ENCODE measurements at places on chromosomes 1 and 21. TPM values are rescaled to one million over a fixed set of nuclear protein-coding genes. Genes with fewer than 3 reads are reported as not detected.
A peak's percentile ranks its signal among the peaks of the same experiment; 100 is the strongest.

RGS7 gene
- total RNA-seq = 2.0 TPM

ST6GALNAC3 gene
- 11.2 TPM for total RNA-seq

BCL2L15 gene
- 0.53 TPM for total RNA-seq

ATP6V1G3 gene
- not detected for total RNA-seq

CRNN gene
- not detected for total RNA-seq

FMOD gene
- not detected for total RNA-seq

LRIF1 gene
- 12.8 TPM for total RNA-seq

PDZK1 gene
- total RNA-seq = not detected

CHI3L1 gene
- total RNA-seq = not detected

PTPRU gene
- 45.5 TPM for total RNA-seq

TAS1R3 gene
- total RNA-seq = 0.28 TPM

NBPF6 gene
- total RNA-seq = not detected

KCNK1 gene
- 9.9 TPM for total RNA-seq

GRCh38 chr1:33633019-33633801 is 160.8 kb downstream of the ZSCAN20 start:
- DNase-seq = peak; percentile 91

- no peak for DNase-seq
Measured at GRCh38 chr1:153663211-153663610, 4.7 kb downstream of the SNAPIN start.

DNA sequence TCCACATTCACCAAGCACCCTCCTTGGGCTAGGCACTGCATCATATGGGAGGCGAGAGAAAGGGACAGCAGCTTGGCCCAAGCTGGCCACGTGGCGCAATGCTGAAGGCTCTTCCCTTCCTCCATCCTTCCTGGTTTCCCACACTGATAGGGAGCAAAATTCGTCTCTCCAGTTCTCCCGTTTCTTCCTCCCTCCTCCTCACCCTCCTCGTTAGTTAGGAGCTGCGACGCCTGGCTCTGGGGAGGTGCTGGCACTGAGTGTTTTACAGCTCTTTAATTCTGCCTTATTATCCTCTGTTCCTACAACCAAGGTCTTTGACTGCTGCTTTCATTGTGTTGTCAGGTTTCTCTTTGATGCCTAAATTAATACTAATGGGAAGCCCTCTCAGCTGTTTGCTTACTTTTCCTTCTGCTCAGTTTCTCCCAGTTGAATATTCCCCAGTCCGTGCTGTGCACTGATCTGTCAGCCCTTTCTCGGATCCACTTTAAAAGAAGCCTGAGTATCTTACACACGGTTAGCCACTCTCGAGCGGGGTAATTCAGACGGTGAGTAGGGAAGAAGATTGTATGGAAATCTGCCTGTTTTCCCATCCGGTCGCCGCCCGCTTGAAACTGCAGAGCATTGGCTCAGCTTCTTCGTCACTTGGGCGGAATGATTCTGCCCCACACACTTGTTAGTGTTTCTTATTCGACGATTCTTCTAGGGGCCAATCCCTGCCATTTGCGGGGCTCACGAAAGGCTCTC is 56.2 kb upstream of the SMYD2 start:
- DNase-seq = peak; percentile 56

DNA sequence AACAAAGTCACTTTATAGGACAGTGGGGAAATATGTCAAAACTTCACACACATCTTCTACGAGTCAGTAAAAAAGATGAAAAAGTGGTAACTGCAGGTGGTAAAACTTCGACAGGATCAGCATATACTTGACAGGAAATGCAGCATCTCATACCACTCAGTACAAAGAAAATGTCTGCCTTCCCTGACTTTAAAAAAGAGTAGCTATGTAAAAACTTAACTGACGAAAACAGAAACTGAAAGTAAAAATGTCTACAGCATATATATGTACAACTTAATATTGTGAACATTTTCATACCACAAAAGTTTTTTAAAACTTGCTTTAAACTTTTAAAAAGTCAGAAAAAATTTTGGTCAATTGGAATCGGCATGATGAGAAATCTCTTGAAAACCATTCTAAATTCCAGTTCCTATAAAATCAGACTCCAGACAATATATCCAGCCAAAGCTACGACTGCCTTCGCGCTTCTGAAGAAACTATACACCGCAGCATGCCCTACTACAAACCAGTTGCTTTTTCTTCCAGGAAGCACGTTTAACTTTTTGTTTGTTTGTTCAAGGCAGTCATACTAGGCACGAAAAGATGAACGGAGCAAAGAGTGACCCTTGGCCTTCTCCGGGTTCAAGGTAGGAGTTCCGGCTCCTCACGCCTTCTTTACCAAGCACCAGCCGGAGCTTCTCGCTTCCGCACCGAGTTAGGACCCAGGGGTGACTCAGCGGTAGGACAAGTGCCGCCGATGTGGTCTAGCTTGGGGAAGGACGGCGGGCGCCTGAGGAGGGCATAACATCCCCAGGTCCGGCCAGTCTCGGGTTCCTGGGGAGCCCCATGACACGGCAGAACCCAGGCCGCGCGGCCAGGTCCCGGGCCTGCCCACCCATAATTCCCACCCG is 612 bp downstream of the PSMA5 start:
- DNase-seq = no peak

GRCh38 chr1:12511516-12512468 is 106.2 kb downstream of the DHRS3 start:
- DNase-seq = no peak

DNA sequence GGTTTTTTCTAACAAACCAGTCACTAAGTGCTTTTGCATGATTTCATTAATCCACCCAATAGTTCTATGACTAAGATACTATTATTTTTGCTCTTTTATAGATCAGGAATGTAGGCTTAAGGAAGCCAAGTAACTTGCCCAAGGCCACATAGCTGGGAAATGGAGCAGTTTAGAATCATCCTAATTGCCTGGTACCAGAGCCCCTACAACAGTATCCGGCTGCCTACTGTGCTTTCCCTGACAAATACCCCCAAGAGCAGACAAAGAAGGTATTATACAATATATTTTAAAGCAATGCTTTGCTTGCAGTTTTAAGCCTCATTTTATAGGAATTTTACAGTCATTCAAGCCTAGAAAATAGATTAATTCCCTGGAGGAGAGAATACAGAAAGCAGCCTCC is 45.5 kb upstream of the RASAL2 start:
- DNase-seq = no peak

DNA sequence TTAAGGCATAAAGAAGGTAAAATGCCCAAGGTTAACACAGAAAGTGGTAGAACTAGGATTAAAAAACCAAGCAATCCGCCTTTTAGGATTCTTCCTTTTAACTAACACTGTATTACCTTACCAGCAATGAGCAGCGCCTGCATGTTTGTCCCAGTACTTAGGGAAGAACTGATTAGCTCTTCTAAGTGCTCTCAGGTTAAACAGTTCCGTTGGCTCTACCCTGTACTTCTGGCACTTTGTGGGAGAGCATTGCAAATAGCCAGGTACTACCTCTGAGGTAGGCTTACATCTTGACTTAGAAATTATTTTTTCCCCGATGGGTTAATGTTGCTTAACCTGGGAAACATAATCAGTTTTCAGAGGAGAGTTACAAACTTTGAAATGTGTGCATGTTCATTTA is 21.5 kb downstream of the DHX9 start:
- DNase-seq = no peak

GRCh38 chr21:24217151-24217550 is 1390.1 kb downstream of the MRPL39 start:
- DNase-seq = no peak

DNA sequence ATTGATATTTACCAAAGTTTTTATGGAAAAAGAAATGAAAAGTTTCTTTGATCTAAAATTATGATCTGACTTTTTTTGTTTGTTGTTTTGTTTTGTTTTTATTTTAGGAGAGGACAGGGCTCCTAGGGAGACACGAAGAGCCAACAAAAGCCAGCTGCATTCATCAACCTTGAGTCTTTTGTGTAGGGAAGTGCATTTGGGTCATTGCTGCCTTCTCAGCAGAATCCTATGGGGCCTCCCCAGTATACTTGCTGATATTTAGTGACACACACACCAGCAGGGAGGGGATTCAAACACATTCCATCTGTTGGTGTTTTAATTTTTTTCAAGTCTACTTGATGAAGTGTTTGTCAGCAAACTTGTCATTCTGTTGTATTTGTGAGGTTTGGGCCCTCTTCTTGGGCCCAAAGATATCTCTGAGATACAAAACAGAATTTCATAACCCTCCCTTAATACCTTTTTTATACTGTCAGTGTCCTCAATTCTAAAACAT is 203.5 kb downstream of the NTNG1 start:
- DNase-seq = no peak

- no peak for DNase-seq
Measured at GRCh38 chr1:52892424-52893215, 28.9 kb downstream of the ECHDC2 start.

DNA sequence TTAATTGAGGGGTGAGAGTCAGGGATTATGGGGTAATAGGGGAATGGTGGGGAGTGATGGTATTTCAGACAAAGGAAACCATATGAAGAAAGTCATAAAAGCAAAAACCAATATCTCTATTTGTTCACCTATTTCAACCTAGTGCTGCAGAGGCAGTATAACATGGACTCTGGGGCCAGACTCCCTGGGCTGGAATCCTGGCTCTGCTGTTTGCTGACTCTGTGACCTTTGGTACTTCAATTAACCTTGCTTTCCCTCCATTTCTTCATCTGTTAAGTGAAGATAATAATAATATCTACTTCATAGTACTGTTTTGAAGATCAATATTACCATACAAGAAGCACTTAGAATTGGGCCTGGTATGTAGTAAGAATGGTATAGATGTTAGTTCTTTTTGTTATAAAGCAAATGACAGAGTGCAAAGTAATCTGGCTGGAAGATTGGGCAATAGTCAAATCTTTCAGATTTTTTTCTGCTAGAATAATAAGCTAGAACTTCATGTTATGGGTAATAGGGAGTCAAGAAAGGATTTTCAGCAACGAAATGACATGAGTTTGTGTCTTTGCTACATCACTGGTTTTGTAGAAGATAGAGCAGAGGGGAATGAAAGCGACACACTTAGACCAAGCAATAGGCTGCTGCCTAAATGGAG is 9.0 kb downstream of the EPHX4 start:
- no peak for DNase-seq

DNA sequence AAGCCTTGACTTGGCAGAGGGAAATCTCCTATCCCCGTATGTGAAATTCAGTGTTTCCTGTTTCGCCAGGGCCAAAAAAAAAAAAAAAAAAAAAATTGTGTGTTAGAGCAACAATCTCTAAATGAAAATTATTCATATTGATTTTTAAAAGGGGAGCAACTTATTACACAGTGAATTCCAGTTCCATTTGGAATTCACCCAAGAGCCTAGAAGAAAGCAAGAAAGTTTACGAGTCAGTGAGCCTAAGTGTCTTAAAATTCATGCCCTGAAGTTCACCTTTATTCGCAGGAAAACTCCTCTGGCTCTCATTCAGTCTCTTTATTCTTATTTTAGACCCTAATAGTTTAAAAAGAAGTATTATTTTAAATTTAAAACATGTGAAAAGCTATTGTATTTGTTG is 42.1 kb upstream of the HUNK start:
- no peak for DNase-seq

- DNase-seq = no peak
Measured at GRCh38 chr21:36430841-36431240, 45.6 kb downstream of the CHAF1B start.

DNA sequence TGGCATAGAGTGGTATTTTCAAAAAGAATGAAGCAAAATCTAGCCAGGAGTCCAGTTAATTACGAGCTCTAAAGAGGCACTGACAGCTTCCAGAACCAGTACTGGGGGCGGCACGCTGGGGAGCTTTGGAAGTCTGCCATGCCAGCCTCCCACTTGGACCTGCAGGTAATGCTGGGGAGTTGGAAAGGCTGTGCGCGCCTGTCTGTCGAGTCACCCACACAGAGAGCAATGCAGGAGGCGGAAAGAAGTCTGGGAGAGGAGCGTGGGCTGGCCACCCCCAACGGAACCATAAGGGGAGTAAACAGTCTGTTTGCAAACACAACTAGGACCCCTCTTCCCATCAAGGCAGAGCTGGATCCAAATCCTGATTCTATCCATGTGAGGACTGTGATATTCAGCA is 84.5 kb downstream of the BEND5 start:
- DNase-seq = no peak

- no peak for DNase-seq
Measured at GRCh38 chr1:177897998-177898654, 71.7 kb downstream of the SEC16B start.

GRCh38 chr1:206633708-206634121 is 1.6 kb upstream of the DYRK3 start:
- DNase-seq = no peak

DNA sequence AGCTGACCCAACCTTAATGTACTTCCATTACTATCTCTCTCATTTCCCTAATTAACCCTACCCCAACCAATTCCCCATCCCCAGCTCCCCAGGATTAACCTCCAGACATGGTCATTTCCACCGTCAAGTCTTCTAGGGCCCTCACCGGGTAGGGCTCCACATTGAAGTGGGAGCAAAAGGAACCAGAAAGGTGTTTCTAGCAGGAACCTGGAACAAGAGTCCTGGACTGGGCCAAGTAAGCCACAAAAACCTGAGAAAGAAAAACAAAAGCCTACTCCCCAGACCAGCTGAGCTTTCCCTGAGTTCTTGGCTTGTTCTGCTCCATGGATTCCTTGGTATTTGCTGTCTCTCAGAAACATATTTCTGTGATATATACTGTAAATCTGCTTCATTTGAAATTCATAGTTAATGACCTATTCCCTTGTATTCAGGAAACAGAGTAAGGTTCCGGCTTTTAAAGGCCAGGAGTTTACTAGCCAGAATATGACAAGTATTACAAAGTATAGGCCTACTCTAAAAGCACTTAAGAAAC is 58.4 kb downstream of the SYF2 start:
- DNase-seq = no peak

DNA sequence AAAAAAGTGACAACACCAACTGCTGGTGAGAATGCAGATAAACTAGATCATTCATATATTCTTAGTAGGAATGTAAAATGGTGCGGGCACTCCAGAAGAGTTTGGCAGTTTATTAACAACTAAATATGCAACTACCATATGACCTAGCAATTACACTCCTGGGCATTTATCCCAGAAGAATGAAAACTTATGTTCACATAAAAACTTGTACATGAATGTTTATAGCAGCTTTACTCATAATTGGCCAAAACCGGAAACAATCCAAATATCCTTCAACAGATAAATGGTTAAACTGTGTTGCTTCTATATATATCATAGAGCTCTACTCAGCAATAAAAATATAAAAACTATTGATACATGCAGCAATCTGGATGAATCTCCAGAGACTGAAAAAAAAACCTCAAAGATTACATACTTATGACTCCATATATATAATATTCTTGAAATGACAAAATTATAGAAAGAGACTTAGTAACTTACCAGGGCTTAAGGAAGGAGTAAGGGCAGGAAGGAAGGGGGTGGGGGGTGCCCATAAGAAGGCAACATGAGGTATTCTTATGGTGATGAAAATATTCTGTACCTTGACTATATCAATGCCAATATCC is 99.9 kb downstream of the KCNH1 start:
- DNase-seq = no peak

DNA sequence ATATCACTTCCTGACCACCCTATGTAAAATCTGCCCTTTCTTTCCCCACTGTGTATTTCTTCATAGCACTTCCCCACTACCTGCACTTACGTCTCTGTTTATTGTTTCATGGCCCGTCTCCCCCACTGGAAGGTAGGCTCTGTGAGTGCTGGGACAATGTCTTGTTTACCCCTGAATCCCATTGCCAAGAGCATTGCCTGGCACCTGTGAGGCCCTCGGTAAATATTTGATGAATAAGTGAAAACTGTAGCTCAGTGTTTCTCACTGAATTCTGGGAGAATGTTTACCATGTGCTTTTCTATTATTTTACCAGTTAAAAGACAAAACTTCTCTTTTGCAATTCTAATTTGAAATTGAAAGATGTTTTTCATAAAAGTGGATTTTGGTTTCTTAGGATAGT is 11.8 kb downstream of the NFASC start:
- no peak for DNase-seq

- no peak for DNase-seq
Measured at GRCh38 chr1:4093856-4094565, 193.9 kb upstream of the C1orf174 start.
